B cell (primary cell): ENCODE measurements at places on chromosomes 16 and 17.

DNA sequence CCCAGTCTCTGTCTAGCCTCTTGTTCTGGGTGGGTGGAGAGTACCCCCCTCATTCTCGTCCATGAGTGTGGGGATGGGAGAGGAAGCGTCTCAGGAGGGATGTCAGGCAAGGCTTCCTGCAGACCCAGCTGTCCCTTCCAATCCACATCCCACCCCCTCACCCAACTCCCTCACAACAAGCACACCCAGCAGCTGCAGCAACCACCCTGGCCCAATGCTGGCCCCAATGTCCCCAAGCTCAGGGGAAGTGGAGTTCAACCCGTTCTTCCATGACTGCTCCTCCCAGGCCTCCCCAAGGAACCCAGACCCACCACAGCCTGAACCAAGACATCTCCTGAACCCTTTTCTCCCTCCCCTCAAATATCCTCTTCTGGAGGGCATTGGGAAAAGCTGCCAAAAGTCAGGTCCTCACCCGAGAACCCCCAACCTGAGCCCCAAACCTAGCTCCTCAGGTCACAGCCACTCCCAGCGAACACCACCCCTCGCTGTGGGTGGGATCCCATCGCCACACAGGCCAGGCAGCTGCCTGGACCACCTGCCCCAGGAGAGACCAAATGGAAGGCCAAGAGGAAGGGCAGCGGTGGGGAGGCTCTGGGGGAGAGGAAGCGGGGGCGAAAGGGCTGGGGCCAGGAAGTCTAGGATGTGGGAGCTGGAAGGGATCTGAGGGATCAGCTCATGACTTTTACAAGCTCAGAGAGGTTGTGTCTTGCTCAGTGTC is 47.6 kb downstream of the FZD2 start:
- no peak for DNase-seq

DNA sequence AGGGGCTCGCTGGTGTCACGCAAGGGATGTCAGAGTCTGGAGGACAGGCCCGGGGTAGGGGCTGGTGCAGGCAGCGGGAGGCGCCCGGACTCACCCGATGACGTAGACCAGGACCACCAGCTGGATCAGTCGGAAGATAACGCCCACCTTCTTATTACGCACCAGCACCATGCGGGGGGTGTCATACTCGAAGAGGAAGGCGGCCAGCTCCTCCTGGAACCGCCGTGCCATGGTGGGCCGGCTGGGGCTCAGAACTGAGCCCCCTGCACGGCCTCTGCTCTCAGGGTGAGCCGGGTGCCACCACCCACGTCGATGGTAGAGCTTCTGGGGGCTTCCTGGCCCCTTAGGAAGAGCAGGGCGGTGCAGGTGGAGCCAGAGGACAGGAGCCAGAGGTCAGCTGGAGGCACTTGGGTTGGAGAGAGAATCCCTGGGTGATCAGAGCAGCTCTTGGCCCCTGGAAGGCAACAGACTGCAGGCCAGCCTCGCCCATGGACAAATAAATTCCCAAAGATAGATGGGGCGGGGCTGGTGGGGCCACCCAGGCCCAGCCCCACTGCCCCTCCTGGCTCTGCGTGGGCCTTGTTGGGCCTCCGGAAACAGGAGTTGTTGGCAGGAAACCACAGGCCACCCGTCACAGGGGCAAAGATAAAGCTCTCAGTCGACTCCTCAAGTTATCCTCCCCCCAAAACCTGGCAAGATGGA is at the start of gene P2RX1:
Gene P2RX1, minus strand, starts transcription at position 471 of the 702 bp plus-strand sequence. Its CDS starts 240 bp downstream, at position 231.
- peak; percentile 80 for DNase-seq

- DNase-seq = no peak
These were observed 20.0 kb upstream of the SLC35G3 start for GRCh38 chr17:35214192-35214591.

DNA sequence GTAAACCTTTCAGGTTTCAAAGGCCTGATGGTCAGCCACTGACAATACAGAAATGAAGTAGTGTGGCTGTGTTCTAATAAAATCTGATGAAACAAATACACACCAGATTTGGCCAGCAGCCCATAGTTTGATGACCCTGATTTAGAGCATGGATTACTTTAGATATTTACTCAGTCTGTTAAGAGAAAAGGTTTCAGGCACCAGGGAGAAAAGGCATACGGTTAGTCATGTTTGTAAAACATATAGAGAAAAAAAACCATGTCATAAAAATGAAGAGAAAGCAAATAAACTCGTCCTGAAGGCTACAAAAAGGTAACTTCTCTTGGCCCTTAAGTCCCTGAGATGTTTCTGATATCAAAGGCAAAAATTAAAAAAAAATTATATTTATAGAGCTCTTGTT is 112.1 kb downstream of the ADAMTS18 start:
- DNase-seq = no peak

DNA sequence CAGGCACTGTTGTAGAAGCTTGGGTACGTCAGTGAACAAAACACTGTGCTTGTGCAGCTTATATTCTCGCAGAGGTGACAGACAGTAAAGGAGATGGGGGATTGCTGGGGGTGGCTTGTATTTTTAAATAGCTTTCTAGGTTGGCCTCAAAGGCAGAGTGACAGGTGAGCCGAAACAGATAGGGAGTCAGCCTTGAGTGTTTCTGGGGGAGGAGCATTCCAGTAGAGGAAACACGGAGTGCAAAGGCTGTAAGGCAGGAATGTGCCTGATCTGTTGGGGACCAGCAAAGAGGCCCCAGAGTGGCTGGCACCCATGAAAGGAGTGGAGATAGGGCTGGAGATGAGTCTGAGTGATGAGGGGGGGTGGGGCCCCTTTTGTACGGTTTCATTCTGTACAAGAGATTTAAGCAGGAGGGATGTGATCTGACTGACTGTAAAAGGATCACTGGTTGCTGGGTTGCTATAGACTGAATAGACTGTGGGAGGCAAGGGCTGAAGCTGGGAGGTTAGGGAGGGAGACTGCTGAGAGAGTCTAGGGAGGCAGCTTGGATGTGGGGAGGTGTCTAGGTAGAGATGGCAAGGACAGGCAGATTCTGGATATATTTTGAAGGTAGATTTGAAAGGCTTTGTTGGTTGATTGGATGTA is 15.2 kb downstream of the NUP93 start:
- no peak for DNase-seq

DNA sequence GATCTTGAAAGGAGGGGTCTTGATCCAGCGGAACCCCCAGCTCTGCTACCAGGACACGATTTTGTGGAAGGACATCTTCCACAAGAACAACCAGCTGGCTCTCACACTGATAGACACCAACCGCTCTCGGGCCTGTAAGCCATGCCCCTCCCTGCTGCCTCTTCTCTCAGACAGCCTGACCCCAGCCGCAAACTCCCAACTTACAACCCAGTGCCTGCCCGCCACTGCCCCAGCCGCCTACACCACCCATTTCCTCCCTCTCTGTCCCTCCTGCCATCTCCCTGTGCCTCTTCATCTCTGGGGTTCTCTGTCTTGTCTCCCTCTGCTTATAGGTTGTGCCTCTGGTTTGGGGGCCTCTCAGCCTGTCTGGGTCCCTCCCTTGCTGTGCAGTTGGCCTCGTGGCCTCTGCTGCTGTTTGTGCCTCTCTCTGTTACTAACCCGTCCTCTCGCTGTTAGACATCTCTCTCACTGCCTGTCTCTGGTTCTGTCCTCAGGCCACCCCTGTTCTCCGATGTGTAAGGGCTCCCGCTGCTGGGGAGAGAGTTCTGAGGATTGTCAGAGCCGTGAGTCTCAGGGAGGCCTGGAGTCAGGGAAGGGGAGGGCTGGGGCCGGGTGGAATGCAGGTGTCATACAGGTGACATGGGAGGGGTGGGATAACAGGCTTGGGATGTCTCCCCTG is 9.6 kb downstream of the ERBB2 start:
- DNase-seq = no peak
